8988T (cell line): ENCODE measurements at places on chromosomes 16 and 17.

DNA sequence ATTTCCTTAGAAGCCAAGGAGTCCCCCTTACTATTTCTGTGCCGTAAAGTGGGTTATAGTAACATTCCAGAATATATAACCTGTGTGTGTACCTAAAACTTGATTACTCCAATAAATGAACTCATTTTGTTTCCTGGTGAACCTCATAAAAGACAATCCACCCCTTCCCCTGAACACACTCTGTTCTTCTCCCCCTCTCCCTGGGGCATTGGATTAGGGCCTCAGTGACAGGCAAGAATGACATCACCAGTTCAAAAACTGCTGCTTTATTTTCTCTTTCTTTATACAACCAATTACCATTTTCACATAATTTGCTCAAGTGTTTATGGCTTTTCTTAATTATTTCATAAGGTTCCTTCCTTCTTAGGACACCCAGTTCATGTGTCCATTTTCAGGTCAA, 17.4 kb downstream of the AARSD1 start:
- no peak for DNase-seq

DNA sequence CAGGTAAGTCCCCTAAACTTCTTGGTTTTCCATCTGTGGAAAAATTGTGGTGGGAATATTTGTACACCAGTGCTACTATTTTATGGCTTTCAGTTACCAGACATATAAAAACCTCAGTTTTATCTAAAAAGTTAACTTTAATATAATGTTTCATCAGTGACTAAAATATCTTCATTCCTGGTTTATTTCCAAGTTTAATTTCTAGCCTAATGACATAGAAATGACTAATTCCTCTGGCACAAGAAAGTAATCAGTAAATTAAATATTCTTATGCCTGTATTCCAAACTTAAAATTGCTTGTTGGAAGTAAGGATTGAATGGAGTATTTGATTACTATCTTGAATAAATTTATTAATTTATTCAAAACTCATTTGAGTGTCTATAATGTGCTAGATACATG, 757.0 kb downstream of the CDH11 start:
- no peak for DNase-seq

DNA sequence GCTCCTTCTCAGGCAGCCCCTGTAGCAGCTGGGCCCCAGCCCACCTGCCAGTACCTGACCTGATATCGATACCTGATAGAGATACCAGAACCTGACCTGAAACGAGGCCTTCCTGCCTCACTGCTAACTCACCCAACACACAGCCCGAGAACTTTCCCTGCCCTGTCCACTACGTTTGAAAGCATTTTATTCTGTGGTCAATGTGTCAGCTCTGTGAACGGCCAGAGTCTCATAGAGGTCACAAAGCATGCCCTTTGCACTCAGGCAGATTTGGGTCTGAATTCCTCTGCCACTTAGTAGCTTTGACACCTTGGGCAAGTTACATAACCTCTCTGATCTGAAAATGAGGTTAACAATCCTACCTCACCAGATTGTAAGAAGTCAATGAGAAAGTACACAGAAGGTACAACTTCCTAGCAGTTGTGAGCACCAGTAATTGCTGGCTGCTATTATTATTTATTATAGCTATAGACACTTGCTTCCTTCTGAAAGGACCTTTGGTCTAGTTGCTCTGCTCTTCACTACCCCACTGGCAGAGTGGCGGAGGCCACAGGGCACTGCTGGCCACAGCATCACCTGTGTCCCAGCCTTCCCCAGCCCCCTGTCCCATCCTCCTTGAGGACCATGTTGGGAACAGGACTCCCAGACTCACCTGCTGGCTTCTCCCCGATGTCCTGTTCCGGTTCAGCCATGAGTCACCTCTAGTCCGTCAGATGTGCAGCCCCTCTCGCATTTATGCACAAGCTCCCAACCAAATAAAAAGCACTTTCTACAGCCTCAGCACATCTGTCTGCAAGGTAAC, 895 bp downstream of the ANKRD40CL start:
- DNase-seq: no peak

GRCh38 chr16:17333229-17333628, 137.5 kb downstream of the XYLT1 start:
- no peak for DNase-seq

GRCh38 chr16:23382279-23382678, 70.7 kb downstream of the COG7 start:
- DNase-seq: no peak

- no peak for DNase-seq
Observed at GRCh38 chr16:86214326-86215232, 295.7 kb upstream of the FOXF1 start.

DNA sequence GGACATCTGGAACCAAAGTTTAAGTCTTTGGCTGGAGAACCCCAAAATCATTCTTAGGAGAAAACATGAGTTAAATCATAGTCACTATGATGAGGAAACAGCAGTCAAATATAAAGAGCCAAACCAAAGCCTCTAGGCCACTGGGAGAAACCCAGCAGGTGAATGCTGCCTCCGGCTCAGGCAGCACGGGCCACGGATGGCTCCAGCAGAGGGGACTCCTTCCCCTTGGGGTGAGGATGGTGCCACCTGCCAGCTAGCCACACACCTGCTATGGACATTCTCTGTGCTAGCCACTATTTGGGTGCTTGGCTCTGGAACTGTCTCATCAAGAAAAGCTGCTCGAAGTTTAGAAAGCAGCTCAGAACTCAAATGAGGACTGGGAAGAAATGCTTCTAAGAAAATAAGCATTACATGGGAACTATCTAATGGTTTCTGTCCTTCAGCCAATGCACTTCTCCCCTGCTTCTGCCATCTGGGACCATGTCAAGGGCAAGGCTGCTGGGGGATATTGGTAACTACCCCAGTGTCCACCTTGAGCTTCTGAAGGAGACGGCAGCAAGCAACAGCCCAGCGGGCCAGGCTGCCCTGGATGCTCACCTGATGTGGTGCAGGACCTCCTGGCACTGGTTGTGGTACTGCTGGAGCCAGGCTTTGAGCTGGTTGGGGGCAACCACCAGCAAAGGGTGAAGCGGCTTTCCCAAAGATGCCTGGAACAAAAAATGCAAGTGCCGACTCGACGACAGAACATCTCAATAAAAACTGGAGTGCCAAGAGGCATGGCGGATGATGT, 22.5 kb downstream of the ELAC2 start:
- DNase-seq: no peak

DNA sequence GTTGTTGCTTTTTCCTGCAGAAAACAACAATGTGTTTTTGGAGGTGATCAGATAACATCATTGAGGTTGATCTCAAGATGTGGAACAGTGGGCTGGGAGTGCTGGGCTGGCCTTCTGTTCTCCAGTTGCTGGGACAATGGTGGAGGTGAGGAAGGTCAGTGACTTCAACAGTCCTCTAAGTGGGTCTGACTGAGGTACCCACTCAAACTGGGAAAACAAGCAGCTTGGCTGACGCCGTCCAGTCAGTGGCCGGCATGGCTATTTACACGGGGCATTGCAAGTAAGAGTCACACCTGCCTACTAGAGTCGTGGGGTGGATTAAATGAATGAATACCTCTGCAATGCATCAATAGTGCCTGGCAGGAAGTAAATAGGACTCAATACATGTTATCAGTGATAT, 386.7 kb upstream of the ZFHX3 start:
- no peak for DNase-seq

GRCh38 chr16:17416461-17417311, 54.1 kb downstream of the XYLT1 start:
- no peak for DNase-seq

DNA sequence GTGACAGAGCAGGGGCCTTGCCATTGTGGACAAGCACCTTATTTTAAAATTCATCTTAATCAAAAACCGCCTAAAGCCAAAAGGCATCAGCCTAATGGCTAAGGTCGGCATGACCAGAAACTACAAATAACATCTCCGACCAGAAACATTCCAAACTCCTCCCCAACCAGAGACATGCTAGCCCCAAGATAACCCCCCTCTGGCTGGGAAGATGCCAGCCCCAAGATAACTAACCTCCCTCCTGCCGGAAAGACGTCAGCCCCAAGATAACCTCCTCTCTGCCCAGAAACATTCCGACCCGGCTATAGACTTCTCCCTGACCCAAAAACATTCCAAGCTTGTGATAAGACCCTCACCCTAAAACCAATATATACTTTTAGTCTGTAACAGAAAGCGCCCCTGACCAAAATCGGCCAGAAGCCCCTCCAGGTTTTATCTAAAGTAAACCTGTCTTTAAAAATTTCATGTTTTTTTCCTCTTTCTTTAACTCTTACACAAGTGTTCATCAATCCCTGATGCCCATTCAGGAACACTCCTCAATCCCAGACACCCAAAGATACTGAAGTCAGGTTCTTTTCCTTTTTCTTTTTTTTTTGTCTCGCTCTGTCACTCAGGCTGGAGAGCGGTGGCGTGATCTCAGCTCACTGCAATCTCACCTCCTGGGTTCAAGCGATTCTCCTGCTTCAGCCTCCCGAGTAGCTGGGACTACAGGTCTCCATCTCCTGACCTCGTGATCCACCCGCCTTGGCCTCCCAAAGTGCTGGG, 32.7 kb downstream of the TLE7 start:
- DNase-seq: no peak

GRCh38 chr17:2711608-2712299, at the start of gene CLUH:
CLUH (minus strand) TSS chr17:2711764; CDS start chr17:2711661, 103 bp downstream.
- peak; percentile 95 for DNase-seq

DNA sequence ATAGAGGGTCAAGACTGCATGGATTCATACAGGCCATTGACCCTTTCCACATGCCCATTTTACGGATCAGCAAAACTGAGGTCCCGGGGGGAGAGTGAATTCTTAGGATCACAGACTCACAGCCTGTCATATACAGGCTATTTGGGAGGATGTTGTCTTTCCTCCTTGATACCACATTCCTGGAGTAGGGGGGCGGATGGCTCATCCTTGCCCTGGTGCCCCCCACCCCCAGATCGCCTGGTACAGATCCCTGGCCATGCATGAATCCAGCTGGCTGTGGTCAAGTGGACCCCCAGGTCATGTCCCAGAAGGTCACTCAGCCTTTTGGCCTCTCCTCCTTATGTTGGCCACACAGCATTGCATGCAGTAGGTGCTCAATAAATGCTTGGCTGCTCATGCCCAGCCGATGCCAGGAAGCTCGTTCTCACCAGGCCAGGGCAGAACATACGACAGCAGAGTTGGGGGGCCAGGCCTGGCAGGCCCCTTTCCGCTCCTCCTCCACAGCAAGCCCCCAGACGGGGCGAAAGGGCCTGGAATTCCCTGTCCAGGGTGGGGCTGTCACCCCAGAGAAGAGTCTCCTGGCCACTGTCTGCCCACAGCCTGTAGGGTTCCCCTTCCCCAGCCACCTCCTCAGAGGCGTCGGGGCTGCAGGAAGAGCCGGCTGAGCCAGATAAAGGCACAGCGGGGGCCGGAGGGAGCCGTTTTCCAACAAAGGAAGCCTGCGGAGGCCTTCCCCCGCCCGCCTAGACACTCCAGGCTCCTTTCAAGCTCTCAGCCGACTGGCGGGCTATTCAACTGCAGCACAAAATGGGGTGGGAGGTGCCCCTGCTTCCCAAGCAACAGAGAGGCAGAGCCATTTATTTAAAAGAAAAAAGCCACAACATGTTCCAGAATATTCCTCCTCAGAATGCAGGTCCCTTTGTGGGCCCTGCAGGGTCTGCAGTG, 215.7 kb upstream of the CIBAR2 start:
- DNase-seq: no peak

GRCh38 chr16:57911743-57912142, 59.2 kb downstream of the CNGB1 start:
- DNase-seq: no peak

GRCh38 chr17:57518587-57519581, 226.2 kb downstream of the CCDC182 start:
- no peak for DNase-seq

GRCh38 chr16:84617041-84617790, 662 bp downstream of the COTL1 start:
- no peak for DNase-seq

GRCh38 chr17:49525831-49526741, 31.0 kb downstream of the NGFR start:
- no peak for DNase-seq

DNA sequence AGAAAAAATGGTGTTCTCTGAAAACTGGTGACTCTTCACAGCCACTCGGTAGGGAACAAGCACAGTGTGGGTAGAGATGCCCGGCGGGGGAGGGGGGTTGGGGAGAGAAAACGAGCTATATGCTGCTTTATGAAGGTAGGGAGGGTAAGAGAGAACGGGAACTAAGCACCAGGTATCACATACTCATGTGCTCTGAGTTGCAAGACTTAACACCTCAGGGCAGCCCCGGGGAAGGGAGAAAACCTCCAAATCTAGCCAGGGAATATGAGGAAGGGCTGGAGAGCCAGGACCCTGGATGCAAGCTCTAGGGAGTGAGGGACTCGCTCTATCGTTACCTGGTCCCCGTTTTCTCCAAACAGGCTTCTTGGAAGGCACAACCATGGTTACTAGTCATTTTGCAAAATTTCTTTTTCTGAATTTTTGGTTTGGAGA, 35.3 kb downstream of the HIC1 start:
- no peak for DNase-seq

DNA sequence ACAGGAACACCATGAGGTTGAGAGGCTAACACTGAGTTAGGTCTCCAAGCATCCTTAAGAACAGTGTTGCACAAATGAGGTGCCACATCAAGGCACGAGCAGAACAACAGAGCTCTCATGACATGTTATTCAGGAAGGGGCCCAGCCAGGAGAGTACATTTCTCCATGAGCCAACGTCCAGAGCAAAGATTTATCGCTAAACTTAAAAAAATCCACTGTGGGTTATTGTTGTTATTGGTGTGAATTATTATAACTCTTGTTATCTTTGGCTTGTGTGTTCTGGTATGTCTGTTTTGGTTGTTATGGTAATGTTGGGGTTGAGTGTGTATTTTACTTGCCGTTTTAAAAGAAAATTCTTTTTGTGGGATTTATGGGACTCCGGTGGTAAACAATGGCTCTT, 68.9 kb upstream of the MSI2 start:
- DNase-seq: no peak
